Type B pancreatic cell (in vitro differentiated cells): ENCODE measurements at places on chromosomes 2 and 18. TPM values are rescaled to one million over a fixed set of nuclear protein-coding genes. Genes with fewer than 3 reads are reported as not detected.

- H3K4me1 ChIP-seq, result peaks cover 17% of the 10 kb centered on the region
- no peaks in the 10 kb centered on the region for H3K36me3 ChIP-seq
- H3K4me3 ChIP-seq, result no peak overlapping the region
- DNase-seq, result no peak
- H3K27me3 ChIP-seq, result peaks cover 6% of the 10 kb centered on the region
- no peak overlapping the region for H3K27ac ChIP-seq
These were observed 26.5 kb downstream of the NFATC1 start for GRCh38 chr18:79422022-79422782.

DNA sequence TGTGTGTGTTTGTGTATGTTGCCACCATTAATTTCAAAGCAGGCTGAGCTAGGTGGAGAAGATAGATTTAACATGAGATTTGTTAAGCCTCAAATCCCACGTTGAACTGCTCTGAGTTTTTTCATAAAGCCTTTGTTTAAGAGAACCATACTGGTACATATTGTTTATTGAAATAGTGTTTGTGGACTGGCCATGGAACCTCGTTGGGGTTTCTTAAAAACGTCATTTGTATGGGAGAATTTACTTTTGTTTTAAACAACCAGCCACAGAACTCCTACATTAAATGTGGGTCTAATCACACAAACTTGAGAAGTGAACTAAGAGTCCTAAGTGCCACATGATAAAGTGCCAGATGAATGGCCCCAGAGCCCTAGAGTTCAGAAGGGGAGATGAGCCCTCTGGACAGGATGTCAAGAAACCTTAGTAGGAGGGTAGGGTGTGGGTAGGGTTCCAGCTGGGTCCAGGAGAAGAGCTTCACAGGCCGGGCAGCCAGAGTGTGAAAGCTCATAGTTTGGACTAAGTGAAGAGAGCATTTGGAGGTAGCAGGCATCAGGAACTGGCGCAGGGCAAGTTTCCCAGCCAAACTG is 120.6 kb upstream of the EML6 start:
- no peak overlapping the region for H3K4me3 ChIP-seq
- peak overlapping the region; percentile 24 for H3K27ac ChIP-seq
- H3K4me1 ChIP-seq, result peaks cover 57% of the 10 kb centered on the region
- H3K36me3 ChIP-seq, result peaks cover 32% of the 10 kb centered on the region
- no peak for DNase-seq

DNA sequence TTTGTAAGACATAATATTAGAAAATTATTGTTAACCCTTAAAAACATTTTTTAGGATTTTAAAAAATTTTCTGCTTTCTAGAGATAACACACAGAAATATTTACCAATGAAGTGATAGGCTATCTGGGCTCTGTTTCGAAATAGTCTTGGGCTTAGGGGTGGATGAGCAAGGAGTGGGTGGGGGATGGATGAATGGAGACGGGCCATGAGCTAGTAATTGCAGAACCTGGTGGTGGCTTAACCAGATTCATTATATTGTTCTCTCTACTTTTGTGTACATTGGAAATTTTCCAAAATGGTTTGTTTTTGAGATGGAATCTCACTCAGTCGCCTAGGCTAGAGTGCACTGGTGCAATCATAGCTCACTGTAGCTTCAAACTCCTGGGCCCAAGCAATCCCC is 89.6 kb downstream of the TCF7L1 start:
- no peak overlapping the region for H3K4me3 ChIP-seq
- no peak for DNase-seq
- H3K4me1 ChIP-seq, result peaks cover 8% of the 10 kb centered on the region
- peaks cover 4% of the 10 kb centered on the region for H3K27me3 ChIP-seq
- peaks cover 7% of the 10 kb centered on the region for H3K36me3 ChIP-seq

DNA sequence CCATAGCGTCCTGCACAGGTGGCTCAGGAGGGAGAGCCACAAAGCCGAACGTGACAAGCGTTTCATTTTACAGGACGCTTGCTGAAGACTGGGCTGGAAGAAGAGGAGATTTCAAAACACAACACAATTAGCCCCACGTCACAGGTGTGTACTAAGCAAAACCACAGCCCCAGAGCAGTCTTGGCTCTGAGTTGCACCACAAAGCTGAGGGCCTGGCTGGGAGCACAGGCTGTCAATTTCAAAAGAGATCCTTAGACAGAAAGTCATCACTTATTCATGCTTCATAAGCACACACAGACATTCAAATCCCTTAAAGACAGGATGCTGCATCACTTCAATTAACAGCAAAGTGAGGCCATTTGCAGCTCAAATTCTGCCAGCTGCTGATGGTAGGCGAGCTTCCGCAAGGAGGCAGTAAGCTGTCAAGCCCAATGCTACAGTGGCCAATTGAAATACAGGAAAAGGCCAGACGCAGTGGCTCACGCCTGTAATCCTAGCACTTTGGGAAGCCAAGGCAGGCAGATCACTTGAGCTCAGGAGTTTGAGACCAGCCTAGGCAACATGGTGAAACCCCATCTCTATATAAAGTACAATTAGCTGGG is 79.6 kb downstream of the SKA1 start:
- no peaks in the 10 kb centered on the region for H3K27me3 ChIP-seq
- no peak overlapping the region for H3K4me3 ChIP-seq

DNA sequence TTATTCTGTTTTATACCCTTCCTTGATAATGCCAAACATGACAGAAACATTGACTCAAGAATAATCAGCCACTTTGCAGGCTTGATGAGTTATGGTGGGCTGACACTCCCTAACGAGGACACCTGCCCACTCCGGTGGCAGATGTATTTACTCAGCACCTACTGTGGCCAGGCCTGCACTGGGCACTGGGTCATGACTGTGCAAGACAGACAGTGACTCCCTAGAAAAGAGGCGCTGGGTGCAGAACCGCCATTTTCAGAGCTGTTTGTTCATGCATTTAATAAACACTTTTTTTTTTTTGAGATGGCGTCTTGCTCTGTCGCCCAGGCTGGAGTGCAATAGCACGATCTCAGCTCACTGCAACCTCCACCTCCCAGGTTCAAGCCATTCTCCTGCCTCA is 32.5 kb downstream of the SNED1 start:
- DNase-seq, result peak; percentile 55
- H3K4me3 ChIP-seq, result no peak overlapping the region
- H3K27ac ChIP-seq, result no peak overlapping the region
- peaks cover 4% of the 10 kb centered on the region for H3K4me1 ChIP-seq

DNA sequence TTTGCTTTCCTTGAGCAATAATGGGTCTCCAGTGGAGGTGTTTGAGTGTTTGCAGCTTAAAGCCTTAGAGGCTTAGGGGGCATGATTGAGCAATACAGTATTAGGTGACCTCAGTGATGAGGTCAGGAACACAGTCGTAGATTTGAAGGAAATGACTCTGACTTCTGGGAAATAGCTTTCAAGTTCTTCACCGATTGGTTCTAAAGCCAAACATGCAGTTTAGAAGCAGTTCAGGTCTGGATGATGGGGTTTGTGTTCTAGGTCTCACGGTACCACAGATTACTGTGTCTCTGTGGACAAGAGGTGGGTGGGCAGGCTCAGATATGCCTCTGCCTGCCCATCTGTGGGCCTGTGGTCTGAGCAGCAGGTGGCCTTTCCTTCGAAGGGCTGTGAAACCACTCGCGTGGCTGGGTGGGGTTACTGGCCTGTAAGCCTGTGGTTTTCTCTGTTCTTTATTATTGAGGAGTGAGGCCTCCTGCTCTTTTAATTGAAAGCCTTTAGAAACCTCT is 7.8 kb downstream of the MTHFD2 start:
- no peaks in the 10 kb centered on the region for H3K27me3 ChIP-seq
- peak overlapping the region; percentile 39 for H3K4me3 ChIP-seq
- H3K27ac ChIP-seq, result peak overlapping the region; percentile 97
- peaks cover 17% of the 10 kb centered on the region for H3K4me1 ChIP-seq
- DNase-seq, result no peak

DNA sequence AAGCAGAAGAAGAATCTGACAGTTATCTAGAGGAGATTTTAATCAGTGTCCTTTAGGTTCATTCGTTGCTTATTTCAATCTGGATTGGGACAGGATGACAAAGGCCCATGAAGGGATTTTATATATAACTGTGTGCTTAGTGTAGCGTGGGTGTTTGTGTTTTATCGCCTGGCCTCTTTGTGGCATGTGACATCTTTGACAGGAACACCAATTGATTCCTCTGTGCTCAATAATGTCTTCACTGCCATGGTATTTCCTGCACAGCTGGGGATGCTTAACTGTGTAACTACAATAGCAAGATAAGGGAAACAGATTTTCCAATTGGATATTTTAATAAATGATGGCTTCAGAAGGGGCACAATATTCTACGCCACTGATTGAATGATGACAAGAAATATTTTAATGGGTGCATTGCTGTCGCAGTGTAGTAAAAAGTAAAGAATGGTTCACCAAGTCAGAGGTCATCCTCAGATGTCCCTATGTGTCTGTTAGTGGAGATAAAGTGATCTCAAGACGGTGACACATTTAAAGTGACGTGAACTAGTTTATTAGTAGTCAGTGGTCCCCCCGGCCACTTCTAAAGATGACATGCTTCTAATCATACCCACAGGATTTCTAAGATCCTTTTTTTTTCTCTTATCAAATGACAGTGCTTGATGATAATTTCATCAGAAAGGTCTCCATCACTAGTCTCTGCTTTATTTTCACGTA is 160.4 kb downstream of the AGAP1 start:
- no peak overlapping the region for H3K27ac ChIP-seq
- H3K4me3 ChIP-seq, result no peak overlapping the region
- no peak for DNase-seq
- peaks cover 53% of the 10 kb centered on the region for H3K4me1 ChIP-seq
- H3K36me3 ChIP-seq, result no peaks in the 10 kb centered on the region

DNA sequence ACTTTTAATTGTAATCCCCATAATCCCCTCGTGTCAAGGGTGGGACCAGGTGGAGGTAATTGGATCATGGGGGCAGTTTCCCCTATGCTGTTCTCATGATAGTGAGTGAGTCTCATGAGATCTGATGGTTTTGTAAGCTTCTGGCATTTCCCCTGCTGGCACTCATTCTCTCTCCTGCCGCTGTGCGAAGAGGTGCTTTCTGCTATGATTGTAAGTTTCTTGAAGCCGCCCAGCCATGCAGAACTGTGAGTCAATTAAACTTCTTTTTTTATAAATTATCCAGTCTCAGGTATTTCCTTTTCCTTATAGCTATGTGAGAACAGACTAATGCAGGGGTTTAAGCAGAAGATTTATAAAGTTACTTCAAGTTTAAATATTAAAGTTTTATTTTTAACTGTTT is 655.2 kb downstream of the EPHA4 start:
- H3K27ac ChIP-seq, result no peak overlapping the region
- DNase-seq, result no peak
- no peaks in the 10 kb centered on the region for H3K36me3 ChIP-seq
- H3K4me1 ChIP-seq, result peaks cover 14% of the 10 kb centered on the region
- peaks cover 6% of the 10 kb centered on the region for H3K27me3 ChIP-seq

- H3K36me3 ChIP-seq, result no peaks in the 10 kb centered on the region
- H3K4me3 ChIP-seq, result no peak overlapping the region
- no peaks in the 10 kb centered on the region for H3K27me3 ChIP-seq
- no peak for DNase-seq
- H3K27ac ChIP-seq, result no peak overlapping the region
These were observed 695.9 kb upstream of the LRRTM4 start for GRCh38 chr2:78218066-78218465.

DNA sequence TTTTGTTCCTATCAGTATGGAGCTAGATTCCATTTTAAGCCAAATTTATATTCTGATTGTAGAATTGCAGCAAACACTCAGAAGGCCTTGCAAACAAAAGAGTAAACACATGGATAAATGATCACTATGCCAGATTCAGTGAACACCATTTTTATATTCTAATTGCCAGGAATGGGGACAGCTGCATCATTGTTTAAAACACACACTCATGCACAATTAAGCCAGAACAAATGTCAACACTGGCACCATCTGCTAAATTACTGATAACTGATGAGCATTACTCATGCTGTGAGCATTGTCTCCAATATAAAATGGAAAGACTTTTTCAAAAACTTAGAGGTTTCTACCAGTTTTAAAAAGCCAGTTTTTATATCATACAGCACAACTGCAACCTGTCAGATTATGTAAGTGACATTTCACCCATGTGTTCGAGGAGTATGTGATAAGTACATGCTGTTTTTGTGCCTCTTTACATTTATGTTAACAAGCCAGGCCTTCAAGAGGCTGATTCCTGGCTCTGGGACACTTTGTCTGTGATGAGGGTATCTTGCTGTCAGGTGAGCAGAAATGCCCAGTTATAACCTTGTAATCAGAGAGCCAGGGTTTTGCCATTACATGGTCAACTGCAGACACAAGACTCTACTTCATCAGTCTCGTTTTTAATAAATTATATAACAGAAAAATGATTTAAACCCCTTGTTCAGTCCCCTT is 4.4 kb upstream of the ST8SIA5 start:
- H3K4me1 ChIP-seq, result peaks cover 7% of the 10 kb centered on the region
- peaks cover 80% of the 10 kb centered on the region for H3K27me3 ChIP-seq
- H3K36me3 ChIP-seq, result peaks cover 3% of the 10 kb centered on the region
- no peak overlapping the region for H3K4me3 ChIP-seq
- H3K27ac ChIP-seq, result no peak overlapping the region

- no peak overlapping the region for H3K27ac ChIP-seq
- no peak for DNase-seq
- peaks cover 9% of the 10 kb centered on the region for H3K27me3 ChIP-seq
- peaks cover 5% of the 10 kb centered on the region for H3K4me1 ChIP-seq
- H3K36me3 ChIP-seq, result no peaks in the 10 kb centered on the region
These were observed 470.7 kb upstream of the ZEB2 start for GRCh38 chr2:144990661-144991060.

DNA sequence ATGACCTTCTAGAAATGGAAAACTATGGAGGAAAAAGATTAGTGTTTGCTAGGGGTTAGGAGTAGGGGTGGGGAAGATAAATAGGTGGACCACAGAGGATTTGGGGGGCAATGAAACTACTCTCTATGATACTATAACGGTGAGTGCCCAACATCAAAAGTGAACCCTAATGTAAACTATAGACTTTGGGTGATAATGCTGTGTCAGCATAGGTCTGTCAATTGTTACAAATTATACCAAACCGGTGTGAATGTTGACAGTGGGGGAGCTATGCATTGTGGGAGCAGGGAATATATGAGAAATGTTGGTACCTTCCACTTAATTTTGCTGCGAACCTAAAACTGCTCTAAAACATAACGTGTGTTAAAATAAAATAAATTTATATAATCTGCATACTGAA is 180.3 kb downstream of the ALK start:
- no peaks in the 10 kb centered on the region for H3K27me3 ChIP-seq
- DNase-seq, result no peak
- no peak overlapping the region for H3K27ac ChIP-seq
- no peak overlapping the region for H3K4me3 ChIP-seq
- no peaks in the 10 kb centered on the region for H3K4me1 ChIP-seq

GRCh38 chr2:27723372-27724144 is 48.0 kb upstream of the MRPL33 start:
- H3K4me3 ChIP-seq, result no peak overlapping the region
- peaks cover 17% of the 10 kb centered on the region for H3K4me1 ChIP-seq
- DNase-seq, result no peak

GRCh38 chr18:74219056-74219455 is 70.7 kb downstream of the TIMM21 start:
- no peak overlapping the region for H3K27ac ChIP-seq
- no peak overlapping the region for H3K4me3 ChIP-seq
- H3K36me3 ChIP-seq, result no peaks in the 10 kb centered on the region
- no peak for DNase-seq

- H3K36me3 ChIP-seq, result no peaks in the 10 kb centered on the region
- peaks cover 13% of the 10 kb centered on the region for H3K27me3 ChIP-seq
- peaks cover 6% of the 10 kb centered on the region for H3K4me1 ChIP-seq
- H3K27ac ChIP-seq, result no peak overlapping the region
These were observed 2.2 kb upstream of the PARD3B start for GRCh38 chr2:204542982-204543608.

RIT2 gene
- not detected in 2 replicates for total RNA-seq

B3GNT2 gene
- total RNA-seq, result 23.5 and 56.0 TPM in 2 replicates

CCDC178 gene
- total RNA-seq, result 0.74 and 2.8 TPM in 2 replicates

ADI1 gene
- 40.0 and 54.7 TPM in 2 replicates for total RNA-seq

RBM43 gene
- 3.8 and 5.1 TPM in 2 replicates for total RNA-seq

SERPINB12 gene
- 15.5 and 22.3 TPM in 2 replicates for total RNA-seq

TSPYL6 gene
- not detected in 2 replicates for total RNA-seq

ABCB11 gene
- 0.24 TPM in 1 of 2 replicates, not detected in the other for total RNA-seq

CTAGE1 gene
- total RNA-seq, result not detected in 2 replicates

CIAO1 gene
- total RNA-seq, result 68.9 and 69.7 TPM in 2 replicates
